OCI-LY7 (cell line): ENCODE measurements at places on chromosomes 7 and 10. TPM values are rescaled to one million over a fixed set of nuclear protein-coding genes. Genes with fewer than 3 reads are reported as not detected.
A peak's percentile ranks its signal among the peaks of the same experiment; 100 is the strongest.

The AOAH gene
- 0.61 and 0.79 TPM in 2 replicates for total RNA-seq

The CCZ1B gene
- 52.0 and 56.3 TPM in 2 replicates for total RNA-seq

The LIPJ gene
- total RNA-seq = not detected in 2 replicates

The ADARB2 gene
- not detected in 2 replicates for total RNA-seq

The BEND7 gene
- not detected in 2 replicates for total RNA-seq

The PDE1C gene
- total RNA-seq = not detected in 2 replicates

The IDI2 gene
- not detected in 2 replicates for total RNA-seq

The CDK6 gene
- total RNA-seq = 35.5 and 45.4 TPM in 2 replicates

The ATOH7 gene
- 0.21 TPM in 1 of 2 replicates, not detected in the other for total RNA-seq

The GJD4 gene
- not detected in 2 replicates for total RNA-seq

DNA sequence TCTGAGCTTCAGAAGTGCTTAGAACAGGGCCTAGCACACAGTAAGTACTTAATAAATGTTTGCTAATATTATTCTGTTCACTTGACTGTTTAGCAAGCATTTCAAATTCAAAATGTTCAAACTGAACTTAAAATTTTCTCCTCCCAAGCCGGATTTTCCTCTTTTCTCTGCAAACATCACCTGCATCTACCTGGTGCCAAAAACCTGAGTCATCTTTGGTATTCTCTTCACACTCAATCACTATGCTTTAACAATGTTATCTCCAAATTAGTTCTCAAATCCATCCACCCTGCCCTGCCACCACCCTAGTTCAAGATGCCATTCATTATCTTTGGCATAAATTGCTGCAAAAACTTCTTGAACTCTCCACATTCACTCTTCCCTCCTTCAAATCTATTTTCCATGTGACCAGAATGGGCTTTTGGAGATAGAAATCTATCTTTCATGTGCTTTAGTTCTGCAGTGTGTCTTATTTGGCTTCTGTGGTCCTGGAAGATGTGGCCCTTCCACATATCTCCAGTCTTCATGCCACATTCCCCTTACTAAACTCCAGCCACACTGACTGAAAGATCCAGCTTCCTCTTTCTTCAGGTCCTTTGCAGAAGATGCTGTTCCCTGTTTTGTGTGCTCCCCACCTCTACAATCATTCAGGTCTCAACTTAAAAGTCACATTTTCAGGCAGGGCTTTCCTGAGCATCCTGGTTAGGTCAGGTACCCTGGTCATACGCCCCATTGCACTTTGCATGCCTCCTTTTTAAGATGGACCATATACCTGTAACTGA, 2.0 kb downstream of the GGCT start:
- peak; percentile 7 for DNase-seq

DNA sequence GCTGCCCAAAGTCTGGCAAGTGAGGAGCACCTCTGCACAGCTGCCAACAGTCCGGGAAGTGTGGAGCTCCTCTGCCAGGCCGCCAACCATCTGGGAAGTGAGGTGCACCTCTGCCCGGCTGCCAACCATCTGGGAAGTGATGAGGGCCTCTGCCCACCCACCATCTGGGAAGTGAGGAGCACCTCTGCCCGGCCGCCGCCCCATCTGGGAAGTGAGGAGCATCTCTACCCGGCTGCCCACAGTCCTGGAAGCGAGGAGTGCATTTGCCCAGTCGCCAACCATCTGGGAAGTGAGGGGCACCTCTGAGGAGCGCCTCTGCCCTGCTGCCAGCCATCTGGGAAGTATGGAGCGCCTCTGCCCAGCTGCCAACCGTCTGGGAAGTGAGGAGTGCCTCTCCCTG, 893.7 kb downstream of the TYW1 start:
- DNase-seq = no peak

DNA sequence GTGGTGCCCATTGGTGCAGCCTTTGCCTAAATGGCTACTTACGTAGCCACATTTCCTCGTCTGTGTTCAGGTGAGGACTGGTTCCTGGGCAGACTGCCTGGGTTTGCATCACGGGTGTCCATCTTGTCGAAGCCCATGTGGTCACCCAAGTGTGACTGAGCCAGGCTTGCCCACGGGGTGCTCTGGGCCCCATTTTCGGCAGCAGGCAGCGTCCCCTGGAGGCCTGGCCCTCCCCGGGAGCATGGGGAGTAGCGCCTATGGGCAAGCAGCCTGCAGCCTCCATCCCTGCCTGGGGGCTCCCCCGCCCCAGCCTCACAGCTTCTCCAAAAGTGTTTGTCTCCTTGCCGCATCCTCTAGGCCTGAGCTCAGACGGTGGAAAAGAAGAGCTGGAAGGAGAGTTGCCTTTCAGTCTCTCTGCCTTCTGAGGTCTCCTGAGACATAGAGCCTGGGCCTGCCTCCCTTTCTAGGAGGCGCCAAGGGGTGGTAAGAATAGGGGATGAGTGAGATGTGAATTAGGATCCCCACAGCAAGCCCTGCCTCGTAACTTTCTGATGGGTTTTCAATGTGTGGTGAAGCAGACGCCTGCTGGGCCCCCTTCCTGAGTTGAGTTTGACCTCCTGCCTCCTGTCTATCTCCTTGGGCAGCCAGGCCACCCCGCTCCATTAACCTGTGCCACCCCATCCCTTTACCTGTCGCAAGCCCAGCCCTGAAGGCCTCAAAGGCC, 42.7 kb downstream of the HTRA1 start:
- DNase-seq = no peak

DNA sequence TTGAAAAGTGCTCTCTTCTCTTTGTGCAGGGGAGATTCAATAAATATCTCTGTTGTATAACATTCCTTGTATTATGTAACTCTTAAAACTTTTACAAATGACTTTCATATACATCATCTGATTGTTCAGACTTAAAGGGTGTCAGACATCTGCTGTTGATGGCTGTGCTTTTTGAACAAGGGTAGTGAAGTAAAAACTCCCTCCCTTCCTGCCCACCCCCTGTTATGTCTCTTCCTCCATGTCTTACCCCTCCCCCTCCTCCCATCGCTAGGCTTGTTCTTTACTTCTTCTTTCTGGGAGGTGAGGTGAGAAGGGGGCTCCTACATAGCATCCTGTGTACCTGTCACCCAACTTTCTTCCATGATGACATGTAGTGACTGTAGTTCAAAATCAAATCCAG, 23.4 kb upstream of the ABCB4 start:
- peak; percentile 45 for DNase-seq

DNA sequence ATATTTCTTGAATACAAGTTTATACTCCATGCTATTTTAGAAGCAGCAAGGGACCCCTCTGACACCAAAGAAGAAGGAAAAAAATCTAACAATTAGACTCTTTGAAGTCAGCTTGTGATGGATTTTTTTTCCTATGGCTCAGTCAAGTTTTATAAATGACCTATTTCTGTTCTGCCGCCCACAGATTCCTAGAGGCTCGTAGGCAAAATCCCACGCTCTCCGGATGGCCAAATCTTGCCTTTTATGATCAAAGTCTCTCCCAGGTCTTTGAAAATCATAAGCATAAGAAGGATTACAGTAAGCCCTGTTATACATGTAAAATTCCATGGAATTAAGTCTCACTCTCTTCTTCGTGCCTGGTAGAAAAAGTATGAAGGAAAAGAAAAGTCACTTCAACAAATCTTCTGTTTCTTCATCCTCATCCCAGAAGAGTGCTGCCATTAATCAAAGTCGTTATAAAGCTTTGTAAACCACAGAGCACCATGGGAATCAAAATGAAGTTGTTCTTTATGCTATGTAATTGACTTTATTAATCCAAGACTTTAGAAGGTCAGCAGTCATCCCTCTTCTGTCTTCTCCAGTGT, 33.1 kb downstream of the ASB13 start:
- no peak for DNase-seq

GRCh38 chr7:134818613-134819345, 39.3 kb downstream of the CALD1 start:
- DNase-seq = no peak

GRCh38 chr7:90560730-90561129, 35.4 kb upstream of the CDK14 start:
- DNase-seq = no peak

DNA sequence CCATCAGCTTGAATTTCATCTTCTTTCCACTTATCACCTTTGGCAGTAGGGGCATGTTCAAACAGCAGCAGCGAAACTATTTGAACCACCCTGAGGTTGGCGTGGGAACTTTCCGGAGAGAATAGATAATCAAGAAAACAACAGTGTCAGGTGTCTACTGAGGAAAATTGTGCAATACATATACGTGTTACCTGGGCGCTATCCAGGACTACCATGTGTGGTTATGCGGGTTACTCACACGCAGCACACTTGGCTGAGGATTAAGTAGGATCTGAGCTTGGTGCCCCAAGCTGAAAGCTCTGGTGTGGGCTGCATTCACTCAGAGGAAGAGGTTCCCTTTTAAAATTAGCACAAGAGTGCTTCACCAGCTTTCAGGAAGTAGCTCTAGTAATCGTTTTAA, 8.8 kb upstream of the ABI1 start:
- peak; percentile 45 for DNase-seq

GRCh38 chr7:19262826-19263225, 117.6 kb upstream of the FERD3L start:
- no peak for DNase-seq

- no peak for DNase-seq
Observed at GRCh38 chr10:46538717-46539426, 17.6 kb downstream of the GPRIN2 start.

DNA sequence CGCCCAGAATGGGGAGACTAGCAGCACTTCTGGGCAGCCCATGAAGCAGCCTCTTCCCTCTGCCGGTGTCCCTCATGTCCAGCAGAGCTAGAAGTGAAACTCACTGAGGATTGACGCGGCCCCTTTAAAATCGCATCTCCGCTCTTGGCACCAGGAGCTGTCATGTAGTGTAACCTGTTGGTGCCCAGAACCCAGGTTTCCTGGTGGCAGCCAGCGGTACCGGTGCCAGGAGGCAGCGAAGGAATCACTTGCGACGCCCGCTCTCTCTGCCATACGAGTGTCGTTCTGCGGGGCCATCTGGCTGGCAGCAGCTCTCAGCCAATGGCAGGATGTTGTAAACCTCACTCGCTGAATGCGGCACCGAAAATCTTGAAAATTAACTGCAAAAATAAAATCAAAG, 82.7 kb downstream of the CUX1 start:
- no peak for DNase-seq

DNA sequence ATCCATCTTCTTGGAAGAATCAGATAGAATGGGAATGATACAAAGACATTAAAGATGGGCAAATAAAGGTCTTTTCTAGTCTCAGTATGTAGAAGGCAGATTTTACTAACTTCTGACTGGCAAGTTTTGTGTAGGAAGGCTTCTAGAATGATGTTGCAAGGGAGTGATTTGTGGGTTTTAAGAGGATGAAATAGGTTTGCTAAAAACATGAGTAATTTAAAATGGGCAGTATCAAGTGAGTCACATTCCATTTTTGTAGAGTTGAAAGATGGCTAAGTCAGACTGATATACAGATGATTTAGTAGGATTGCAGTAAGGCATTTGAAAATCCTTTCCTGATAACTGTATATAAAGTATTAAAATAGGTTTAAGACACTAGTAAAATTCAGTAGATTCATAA, 777.4 kb downstream of the SORCS1 start:
- DNase-seq = no peak

GRCh38 chr7:66099232-66099550, 15.5 kb upstream of the CRCP start:
- no peak for DNase-seq

DNA sequence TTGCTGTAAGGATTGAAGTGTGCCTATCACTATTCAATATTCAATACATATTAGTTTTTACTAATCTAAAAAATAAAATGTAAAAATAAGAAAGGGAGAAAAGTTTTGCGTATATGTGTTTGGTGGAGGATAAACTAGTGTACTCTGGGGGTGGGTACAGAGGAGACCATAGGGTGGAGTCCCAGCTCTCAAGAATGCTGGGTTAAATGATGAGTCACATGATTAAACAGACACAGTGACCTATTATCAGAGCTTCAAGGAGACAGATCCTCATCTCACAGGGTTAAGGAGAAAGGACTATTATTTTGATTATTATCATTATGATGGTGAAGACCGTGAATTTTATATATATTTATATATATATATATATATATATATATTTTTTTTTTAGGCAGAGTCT, 77.5 kb downstream of the AFAP1L2 start:
- no peak for DNase-seq

GRCh38 chr10:118792526-118792925, 37.8 kb upstream of the CACUL1 start:
- DNase-seq = no peak

GRCh38 chr10:106938513-106938912, 226.0 kb downstream of the SORCS1 start:
- no peak for DNase-seq

DNA sequence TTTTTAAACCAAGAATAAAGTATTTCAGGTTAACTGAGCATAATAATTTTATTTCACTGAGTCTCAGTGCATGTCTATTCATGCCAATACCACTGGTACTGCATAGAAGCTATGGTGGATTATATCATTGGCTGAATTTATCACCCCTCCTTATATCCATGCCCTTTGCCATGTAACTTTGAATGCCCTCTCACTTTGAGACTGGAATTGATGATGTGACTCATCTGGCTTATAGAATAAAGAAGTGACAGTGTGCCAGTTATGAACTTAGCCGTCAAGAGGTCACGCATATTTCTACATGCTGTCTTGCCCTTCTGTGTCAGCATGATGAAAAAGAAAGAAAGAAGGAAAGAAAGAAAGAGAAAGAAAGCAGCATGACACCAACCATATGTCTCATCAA, 20.7 kb upstream of the ABLIM1 start:
- DNase-seq = no peak

DNA sequence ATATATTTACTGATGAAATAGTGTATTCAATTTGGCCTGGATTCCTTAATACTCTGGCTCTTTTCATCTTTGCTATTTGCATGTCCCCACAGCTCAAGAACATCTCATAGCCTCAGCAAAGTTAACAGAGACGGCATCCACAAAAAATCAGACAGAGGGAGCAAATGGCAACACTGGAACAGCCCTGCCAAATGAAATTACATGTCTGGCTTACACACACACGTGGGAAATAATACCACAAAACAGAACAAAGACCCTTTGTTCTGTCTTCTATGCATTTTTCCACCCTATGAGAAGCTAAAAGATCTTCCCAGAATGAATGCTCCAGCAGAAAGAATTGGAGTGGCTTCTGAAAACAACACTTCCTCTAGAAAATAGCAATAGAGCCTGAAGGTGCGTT, 139.5 kb downstream of the ALOX5 start:
- no peak for DNase-seq

- DNase-seq = no peak
Observed at GRCh38 chr10:58512491-58513187, at the start of gene BICC1. Gene BICC1 (plus strand): TSS chr10:58512872. CDS start chr10:58513144, 272 bp downstream.

DNA sequence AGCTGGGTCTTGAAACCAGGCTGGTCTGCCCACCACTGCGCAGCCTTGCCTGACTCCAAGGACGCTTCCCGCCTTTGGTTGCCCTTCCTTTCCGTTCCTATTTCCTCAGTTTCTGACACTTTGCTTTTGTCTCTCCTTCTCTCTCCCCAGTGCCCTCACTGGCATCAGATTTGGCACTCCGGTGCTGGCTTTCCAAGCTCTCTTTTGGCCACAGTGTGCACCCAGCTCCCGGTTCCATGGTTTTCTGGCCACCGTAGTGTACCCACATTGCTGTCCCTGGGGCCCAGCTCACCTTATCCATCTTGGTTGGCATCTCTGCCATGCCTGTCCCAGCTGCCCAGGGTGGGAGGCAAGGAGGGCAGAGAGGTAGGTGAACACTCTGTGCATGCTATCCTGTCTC, 142.2 kb downstream of the PLXNA4 start:
- DNase-seq = no peak

GRCh38 chr10:78804411-78805032, 264.2 kb upstream of the ZMIZ1 start:
- DNase-seq = no peak
